Activated T-helper 2 cell treated with anti-CD3 and anti-CD28 coated beads, Interferon-gamma antibody, Interleukin-2, Interleukin-4, amounts not matched to agents 10 μg/mL and 5 μg/mL and 100 μg/mL, durations not matched to agents 14 hours and 24 hours and 36 hours (primary cell): ENCODE measurements at places on chromosomes 12 and 14.

GRCh38 chr12:76117067-76117691 is 32.7 kb upstream of the NAP1L1 start:
- DNase-seq: no peak

GRCh38 chr12:112875608-112876007 is 31.2 kb upstream of the OAS1 start:
- DNase-seq: no peak

DNA sequence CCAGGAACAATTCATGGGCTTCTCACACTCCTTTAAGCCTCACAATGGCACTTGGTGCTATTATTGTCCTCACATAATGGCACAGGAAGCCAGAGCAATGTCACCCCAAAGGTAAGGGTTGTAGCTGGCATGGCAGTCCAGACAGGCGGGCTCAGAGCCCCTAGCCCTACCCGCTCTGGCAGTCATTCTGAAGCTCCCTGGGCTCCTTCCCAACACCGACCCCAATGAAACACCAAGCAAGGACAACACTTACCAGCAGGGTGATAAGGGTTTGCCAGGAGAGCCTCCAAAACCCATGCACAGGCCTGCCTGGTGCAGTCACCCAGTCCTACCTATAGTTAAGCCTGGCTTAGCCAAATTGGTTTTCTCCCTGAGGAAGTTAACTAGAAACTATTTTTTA is 30.8 kb downstream of the MAX start:
- DNase-seq: no peak

- DNase-seq: no peak
Measured at GRCh38 chr14:58861586-58861985, 223.8 kb downstream of the DACT1 start.

- DNase-seq: no peak
Measured at GRCh38 chr12:127809275-127809674, 457.7 kb upstream of the TMEM132C start.

DNA sequence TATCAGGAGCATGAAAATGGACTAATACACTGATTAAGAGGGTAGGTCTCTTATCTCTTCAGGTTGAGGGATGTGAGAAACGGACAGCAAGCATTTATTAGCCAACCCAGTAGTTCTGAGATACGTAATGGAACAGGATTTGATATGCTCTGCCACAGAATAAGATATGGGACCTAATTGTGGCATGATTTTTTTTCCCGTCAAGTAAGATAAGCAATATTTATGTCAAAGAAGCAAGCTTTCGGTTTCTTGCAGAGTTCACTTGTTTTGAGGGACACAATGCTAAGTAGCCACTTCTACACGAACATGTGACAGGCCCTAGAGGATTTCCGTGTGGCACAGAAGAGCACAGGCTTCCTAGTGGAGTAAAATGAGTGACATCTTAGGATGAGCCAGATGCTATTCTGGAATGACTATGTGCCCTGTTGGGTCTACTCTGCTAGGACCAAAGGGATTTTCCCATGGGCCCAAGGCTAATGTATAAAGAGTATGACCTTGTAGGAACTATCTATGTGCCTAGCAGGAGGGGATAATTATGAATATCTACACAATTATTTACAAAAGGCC is 57.9 kb downstream of the SLC38A1 start:
- no peak for DNase-seq

DNA sequence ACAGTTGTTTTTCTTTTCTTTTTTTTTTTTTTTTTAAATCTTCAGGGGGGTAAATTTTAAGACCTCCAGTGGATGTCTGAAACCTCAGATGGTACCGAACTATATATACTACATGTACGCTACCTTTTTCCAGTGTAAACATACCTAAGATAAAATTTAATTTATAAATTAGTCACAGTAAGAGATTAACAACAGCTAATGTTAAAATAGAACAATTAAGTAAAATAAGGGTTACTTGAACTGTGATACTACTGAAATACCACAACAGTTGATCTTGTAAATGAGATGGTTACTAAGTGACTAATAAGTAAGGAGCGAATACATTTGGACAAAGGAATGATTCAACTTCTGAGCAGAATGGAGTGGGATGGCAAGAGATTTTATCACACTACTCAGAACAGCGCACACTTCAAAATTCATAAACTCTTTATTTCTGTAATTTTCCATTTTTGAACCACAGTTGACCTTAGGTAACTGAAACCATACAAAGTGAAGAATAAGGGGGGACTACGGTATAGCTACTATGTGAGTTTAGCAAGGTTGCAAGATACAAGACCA is 80.5 kb upstream of the PCED1B start:
- DNase-seq: no peak

- no peak for DNase-seq
Measured at GRCh38 chr12:66017736-66018135, 112.8 kb downstream of the LLPH start.

- DNase-seq: no peak
Measured at GRCh38 chr12:14284184-14284722, 81.2 kb upstream of the ATF7IP start.
